Left lobe of liver (tissue), 2 donors: ENCODE measurements at places on chromosomes 4 and X. TPM values are rescaled to one million over a fixed set of nuclear protein-coding genes. Genes with fewer than 3 reads are reported as not detected.

DNA sequence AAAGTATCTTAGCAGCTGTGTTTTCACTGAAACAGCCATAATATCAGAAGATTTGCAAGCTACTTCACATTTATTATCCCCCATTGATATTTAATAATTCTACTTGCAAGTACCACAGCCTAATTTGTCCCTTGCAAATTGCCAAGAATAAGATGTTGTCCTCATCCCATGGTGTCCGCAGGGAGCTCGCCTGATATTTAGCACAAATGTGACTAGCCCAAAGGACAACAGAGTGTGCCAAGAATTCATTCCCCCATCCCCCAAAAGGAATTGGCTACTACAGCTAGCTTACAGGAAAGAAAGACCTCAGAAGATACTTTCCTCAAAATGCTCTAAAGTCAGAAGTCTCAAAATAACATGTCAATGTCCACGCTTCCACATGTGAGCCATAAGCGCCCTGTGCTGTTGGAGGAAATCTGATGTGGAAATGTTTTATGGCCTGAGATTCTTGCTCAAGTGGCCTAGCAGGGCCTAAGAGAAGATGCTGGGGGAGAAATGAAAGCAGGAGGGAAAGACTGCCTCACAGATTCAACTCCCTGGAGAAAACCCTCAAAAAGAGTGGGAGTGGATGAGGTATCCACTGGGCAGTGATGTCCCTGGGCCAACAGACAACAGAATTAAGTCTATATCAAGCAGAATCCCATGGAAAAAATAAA is 111.4 kb downstream of the SH3KBP1 start:
- DNase-seq = no peak

- DNase-seq = no peak
Observed at GRCh38 chr4:46993075-46994006, at the start of gene GABRA4. Gene GABRA4 (minus strand): TSS chr4:46993581. CDS start chr4:46993424, 157 bp downstream.

Gene SLC38A5
- total RNA-seq = 0.30 TPM

- no peak for DNase-seq
Observed at GRCh38 chrX:40273356-40274050, 175.7 kb upstream of the BCOR start.

- no peak for DNase-seq
Observed at GRCh38 chr4:158809611-158810486, 41.0 kb downstream of the FNIP2 start.

DNA sequence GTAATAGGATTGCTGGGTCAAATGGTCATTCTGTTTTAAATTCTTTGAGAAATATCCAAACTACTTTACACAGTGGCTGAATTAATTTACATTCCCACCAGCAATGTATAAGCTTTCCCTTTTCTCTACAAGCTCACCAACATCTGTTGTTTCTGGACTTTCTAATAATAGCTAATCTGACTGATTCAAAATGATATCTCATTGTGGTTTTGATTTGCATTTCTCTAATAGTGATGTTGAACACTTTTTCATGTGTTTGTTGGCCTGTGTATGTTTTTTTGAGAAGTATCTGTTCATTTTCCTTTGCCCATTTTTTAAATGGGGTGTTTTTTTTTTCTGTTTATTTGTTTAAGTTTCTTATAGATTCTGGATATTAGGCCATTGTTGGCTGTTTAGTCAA is 659.0 kb upstream of the GNPDA2 start:
- no peak for DNase-seq

DNA sequence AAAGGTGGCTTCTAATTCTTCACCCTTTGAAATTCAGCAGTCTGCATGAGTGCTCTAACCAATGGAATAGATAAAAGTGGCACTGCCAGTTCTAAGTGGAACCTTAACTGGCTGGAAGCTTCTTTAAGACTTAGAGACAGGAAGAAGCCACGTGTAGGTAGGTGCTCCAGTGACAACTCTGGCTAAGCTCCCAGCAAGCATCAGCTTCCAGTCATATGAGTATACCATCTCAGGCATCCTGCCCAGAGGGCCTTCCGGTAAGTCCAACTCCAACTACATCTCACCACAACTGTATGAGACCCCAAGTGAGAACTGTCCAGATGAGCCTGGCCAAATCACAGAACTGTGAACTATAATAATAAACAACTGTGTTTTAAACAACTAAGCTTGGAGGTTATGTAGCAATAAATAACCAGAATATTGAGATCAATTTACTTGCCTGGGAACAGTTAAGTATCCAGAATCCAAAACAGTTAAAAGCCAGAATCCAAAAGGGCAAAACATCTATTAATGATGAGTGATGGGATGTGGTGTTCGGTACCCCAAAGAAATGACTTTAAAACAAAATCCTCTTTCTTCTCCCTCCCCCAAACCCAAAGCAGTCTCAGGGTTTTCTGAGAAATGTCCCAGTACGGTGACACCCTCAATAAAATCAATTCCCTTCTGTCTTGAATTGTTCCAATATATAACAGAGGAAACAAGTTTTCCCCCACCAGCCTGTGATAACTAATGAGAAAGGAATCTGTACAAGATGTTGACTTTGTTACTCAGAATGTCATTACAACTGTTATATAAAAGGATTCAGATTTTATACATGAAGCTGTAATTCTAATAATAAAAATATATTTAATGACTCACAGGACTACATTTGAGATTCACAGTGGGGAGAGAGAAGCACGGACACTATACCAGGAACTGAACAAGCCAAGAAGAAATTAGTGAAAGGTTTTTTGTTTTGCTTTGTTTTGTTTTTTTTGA is 4.2 kb downstream of the TSPAN5 start:
- DNase-seq = no peak

GRCh38 chr4:82419451-82419850 is 10.8 kb downstream of the HNRNPDL start:
- no peak for DNase-seq

Gene PFKFB1
- total RNA-seq = 24.0 TPM

GRCh38 chr4:157294575-157294974 is 74.0 kb downstream of the GRIA2 start:
- no peak for DNase-seq

Gene STAP1
- not detected for total RNA-seq

Gene RHOXF2B
- total RNA-seq = 0.10 TPM

- DNase-seq = no peak
Observed at GRCh38 chr4:185896817-185897488, 85.0 kb upstream of the SORBS2 start.
